LHCN-M2 (cell line): ENCODE measurements at places on chromosomes 16 and 17. TPM values are rescaled to one million over a fixed set of nuclear protein-coding genes. Genes with fewer than 3 reads are reported as not detected.

CACNG5 gene
- not detected in 2 replicates for total RNA-seq

NOD2 gene
- 0.26 and 0.80 TPM in 2 replicates for total RNA-seq

GRB7 gene
- total RNA-seq = 0.06 TPM in 2 replicates

SLC47A1 gene
- total RNA-seq = 0.17 TPM in 1 of 2 replicates, not detected in the other

KRT32 gene
- not detected in 2 replicates for total RNA-seq

CACNA1H gene
- total RNA-seq = not detected in 2 replicates

USP10 gene
- 70.6 and 71.6 TPM in 2 replicates for total RNA-seq

CMTM1 gene
- total RNA-seq = 3.7 and 4.3 TPM in 2 replicates

ZG16 gene
- not detected in 2 replicates for total RNA-seq

DNA sequence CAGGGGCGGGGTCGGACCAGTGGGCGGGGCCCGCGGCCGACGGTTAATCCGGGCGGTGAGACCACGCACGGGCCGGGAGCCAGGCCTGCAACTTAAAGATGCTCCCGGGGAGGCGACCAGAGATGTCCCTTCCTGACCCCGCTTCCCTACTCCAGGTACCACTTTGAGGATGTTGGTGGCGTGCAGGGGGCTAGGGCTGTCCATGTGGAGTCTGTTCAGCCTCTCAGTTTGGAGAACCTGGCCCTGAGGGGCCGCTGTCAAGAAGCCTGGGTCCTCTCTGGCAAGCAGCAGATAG, 580 bp downstream of the RANGRF start:
- no peak for DNase-seq

DNA sequence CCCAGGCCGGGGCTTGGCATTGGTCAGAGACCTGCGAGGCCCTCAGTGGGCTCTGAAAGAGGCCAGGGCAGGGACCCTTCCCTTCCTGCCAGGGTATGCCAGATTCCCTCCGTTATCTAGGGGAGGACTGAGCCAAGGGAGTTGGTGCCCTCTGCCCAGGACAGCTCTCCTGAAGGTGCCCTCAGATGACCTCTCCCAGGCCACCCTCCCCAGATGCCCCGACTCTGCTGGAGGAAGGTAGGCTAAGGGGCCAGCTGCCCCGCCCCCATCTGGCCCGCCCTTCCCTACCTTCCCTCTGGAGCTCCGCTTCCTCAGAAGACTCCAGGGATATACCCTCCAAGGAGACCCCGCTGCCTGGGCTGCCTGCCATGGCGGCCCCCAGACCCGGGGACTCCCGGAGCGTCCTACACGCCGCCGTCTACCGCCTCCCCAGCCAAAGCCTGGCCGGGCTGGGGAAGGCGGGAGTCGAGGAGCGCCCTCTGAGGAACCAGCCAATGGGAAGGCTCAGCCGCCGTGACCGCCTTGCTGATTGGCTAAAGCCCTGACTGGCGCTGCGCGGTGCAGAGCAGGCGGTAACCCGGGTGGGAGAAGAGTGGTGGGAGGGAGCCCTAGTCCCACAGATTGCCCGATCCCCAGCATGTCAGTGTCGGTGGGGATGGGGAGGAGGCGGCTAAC, 7.0 kb downstream of the MPP2 start:
- peak; percentile 71 for DNase-seq

DNA sequence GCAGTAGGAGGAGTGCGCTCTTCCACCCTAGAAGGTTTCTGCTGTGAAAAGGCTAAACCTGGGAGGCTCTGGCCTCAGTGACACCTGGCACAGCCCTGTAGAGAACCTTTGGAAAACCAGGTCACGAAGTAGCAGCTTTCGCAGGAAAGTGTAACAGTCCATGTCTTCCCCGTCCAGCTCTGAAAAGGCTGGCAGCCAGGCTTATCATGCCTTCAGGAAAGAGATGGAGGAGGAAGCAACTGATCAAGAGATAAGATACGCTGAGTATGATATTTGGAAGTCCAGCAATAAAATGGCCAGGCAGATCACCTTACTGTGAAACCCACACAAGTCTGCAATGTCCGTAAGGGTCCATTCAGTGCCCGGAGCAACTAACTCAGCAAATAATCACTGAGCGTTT, 22.3 kb downstream of the TUBD1 start:
- DNase-seq = no peak

DNA sequence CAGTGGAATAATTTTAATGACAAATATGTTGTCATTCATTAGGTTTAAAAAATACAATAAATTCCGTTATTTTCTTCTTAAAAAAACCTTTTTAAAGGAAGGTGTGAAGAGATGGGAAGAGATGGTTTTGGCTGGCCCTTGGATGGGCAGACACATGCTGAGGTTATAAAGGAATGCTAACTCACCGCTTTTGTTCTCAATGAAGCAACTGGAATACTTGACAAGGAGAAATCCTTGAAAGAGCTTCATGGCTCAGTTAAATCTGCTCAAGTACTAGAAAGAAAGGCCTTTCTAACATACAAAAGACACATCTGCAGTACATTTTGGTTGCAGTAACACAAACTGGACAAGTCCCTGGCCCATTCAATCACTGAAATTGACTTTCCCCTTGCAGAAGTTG, 158.3 kb upstream of the KCNJ16 start:
- DNase-seq = no peak

DNA sequence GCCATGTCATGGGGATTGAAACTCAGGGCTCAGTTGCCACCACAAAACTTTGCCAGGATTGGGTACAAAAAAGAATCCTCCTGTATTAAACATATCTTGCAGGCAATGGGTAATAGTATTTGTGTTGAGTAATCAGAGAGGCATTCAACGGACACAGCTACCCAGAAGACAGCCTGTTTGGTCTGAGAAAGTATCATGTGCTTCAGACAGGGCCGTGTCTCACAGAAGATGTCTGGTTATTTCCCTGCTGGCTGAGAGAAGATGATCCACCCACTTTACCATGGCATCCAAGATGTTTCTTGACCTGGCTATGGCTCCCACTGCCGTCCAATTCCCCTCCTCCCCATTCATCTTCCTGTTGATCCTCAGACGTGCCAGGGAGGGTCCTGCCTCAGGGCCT, 304.3 kb upstream of the XYLT1 start:
- no peak for DNase-seq

DNA sequence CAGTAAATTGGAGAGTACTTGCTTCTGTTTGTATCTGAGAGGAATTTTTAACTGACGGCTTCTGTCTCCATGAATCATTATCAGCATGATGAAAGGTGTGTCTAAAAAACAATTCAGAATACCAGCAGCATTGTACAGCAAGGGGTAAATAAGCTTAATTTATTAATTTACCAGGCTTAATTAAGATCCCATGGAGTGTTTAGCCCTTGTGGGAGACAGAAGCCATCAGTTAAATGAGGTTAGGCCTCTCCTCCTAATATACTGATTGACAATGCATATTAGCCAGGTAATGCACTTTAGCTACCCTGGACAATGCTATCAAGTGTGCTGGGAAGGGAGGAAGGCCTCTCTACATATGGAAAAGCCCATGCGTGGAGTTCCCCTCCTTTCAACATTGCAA, 53.4 kb downstream of the IGF2BP1 start:
- no peak for DNase-seq

DNA sequence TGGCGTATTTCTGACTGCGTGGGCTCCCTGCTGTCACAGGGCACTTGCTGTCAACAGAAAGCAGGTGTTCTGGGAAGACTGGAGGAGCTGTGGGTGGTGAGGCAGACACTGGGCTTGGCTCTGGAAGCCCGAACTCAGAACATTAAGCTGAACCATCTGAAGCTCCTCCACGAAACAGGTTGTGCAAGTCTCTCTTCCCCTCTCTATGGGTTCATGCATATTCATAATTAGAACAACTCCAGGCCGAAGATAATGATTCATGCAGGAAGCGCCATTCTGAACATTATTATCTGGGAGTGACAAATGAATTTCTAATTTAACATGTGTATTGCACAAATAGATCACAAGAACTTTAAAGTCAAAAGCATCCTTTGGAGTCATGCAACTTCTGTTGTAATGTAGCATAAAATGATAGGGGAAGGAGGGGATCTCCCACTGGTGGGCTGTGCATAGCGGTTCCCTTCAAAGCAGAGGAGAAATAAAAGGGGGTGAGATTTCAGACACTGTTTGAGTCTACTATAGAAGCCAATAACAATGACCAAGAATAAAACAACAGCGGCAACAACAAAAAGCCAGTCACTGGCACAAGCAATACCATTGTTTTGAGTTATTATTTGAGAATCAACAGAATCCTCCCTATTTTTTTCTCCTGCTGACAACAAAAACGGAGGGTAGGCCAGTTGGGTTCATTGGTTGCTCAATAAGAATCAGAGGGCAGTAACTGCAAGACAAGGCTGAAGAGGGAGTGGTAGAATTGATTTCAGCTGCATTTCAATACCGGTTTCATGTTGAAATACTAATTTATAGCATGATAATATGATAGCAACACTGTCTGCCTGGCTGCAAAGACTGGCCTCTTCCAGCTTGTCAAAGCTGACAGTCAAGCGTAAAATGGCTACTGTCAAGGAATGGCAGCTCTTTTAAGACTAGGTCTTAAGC, 407.3 kb downstream of the XYLT1 start:
- DNase-seq = no peak

GRCh38 chr16:66924527-66925321, 611 bp downstream of the RRAD start:
- DNase-seq = no peak

DNA sequence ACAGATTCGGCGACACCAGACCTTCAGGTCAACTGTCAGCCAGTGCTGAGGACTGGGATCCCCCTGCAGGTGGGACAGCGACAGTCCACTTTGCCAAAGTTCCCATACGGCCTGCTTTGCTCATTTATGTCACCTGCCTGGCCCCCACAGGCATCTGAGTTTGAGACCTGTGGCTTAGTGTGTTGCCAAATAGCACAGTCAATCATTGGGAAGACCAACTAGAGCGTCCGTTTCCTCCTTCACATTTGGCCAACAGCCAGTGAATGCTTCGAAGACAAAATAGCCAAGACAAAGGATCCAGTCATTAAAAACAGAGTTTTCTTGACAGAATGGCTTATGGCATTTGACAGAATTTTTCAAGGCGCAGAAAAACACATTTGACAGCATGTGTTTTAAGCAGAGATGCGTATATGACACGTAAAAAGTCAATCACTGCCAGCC, 113.8 kb downstream of the ABCC12 start:
- DNase-seq = no peak

DNA sequence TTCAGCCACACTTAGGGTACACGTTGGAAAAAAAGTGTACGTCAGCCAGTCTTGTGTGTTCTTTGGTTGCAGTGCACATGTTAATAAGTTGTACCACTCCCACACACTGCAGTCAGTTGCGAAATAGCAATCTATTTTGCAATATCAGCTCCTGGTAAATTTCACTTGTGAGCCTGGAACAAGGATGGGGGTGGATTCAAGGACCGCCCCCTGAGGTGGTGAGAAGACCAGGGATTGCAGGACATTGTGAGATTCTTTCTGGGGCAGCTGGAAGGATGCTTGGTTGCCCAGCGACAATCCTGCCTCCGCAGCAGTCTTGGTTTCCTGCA, 78.6 kb upstream of the ZFHX3 start:
- DNase-seq = peak; percentile 34

DNA sequence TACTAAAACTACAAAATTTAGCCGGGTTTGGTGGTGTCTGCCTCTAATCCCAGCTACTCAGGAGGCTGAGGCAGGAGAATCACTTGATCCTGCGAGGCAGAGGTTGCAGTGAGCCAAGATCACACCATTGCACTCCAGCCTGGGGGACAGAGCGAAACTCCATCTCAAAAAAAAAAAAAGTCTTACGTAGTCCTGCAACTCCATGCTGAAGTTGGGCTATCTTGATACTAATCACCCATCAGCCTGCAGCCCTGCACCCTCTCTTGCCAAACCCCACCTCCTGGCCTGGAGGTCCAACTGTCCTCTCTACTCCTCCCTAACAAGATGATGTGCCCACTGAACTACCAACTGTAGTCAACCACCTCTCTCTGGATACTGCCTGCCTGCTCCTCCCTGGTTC, 4.8 kb downstream of the TMEM170A start:
- DNase-seq = no peak

- DNase-seq = no peak
These were observed 156.2 kb upstream of the TNRC6C start for GRCh38 chr17:77802333-77802615.

DNA sequence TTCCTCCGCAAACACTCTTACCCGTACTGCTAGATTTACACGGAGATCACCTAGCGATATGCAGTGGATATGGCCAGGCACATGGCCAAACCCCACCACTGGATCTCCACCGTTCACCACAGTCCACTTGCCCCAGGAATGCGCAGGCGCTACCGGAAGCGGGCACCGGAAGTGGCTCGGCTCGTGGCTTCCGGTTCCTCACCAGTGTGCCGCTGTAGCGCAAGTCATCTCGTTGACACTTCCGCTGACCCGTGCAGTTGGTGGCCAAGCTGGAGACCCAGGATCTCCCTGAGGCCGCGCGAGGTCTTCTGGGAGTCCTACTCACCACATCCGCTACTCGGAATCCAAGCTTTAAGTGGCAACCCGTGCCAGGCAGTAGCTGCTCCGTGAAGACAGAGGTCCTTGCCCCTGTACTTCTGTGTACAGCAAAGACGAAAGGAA, 11.5 kb downstream of the ZNF597 start:
- DNase-seq = no peak

DNA sequence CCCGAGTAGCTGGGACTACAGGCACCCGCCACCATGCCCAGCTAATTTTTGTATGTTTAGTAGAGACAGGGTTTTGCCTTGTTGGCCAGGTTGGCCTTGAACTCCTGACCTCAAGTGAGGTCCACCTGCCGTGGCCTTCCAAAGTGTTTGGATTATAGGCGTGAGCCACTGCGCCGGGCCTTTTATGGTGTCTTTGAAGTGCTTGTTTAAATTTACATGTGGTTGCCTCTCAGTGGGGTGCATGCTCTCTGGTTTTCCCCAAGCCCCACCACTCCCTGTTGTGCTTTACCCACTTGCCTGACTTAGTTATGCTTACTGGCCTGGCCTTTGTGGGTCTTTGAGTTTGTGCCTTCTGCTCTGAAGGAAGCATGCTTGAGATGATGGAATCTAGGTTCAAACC, 132.0 kb downstream of the PRKCB start:
- no peak for DNase-seq

DNA sequence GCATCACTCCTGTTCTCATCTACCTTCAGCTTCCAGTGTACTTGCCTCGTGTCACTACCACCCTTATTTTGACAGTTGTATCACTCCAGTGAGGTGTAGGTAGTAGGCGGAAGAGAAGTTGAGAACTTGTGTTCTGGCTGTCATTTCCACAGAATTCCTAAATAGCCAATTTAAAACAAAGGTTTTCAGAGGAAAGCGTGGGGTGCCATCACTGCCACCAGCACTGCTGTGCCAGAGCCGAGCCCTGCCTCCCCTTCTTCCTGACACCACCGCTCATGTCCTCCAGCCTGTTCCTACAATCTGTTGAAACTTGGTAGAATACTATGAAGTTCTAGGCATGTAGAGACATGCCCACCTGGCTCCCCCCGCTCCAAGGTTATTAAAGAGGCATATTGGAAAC, 215.8 kb downstream of the TANC2 start:
- DNase-seq = no peak

- DNase-seq = no peak
These were observed 141.1 kb downstream of the MRM1 start for GRCh38 chr17:36742267-36743000.

GRCh38 chr16:728131-728889, 1.4 kb downstream of the HAGHL start:
- DNase-seq = peak; percentile 74

DNA sequence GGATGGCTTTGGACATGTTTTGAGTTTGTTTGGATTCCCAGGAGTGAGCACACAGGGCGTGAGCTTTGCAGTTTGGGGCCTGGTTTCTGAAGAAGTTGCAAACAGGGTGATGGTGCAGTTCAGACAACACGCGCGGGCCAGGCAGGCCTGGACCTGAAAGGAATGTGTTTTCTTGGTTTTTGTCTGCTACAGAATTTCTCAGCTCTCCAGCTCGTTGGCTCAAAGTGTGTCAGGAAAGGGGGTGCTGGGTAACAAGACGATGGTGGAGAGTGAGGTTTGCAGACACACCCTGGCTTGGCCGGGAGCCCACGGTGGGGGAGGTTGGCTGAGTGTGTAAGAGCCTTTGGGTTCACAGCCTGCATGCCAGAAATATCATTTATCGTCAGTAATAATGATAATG, 82.3 kb downstream of the CMIP start:
- DNase-seq = no peak
